ENCODE measurements at places on chromosomes 1 and 21.

DNA sequence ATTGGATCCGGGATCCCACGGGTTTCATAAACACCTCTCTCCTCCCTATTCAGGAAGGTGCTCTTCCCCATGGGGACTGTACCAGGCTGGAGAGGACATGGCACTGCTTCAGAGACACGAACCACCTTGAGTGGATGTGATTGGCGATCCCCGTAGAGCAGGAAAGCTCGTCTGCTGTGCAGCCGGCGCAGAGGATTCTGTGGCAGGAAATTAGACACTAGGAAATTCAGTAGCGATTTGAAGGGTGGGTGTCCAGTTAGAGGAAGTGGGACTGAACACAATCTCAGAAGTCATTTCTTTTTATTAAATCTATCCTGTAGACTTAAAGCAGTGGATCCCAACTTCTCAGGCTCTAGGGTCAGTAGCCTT, 767 bp downstream of the PDIK1L start:
- DNase-seq, result no peak

DNA sequence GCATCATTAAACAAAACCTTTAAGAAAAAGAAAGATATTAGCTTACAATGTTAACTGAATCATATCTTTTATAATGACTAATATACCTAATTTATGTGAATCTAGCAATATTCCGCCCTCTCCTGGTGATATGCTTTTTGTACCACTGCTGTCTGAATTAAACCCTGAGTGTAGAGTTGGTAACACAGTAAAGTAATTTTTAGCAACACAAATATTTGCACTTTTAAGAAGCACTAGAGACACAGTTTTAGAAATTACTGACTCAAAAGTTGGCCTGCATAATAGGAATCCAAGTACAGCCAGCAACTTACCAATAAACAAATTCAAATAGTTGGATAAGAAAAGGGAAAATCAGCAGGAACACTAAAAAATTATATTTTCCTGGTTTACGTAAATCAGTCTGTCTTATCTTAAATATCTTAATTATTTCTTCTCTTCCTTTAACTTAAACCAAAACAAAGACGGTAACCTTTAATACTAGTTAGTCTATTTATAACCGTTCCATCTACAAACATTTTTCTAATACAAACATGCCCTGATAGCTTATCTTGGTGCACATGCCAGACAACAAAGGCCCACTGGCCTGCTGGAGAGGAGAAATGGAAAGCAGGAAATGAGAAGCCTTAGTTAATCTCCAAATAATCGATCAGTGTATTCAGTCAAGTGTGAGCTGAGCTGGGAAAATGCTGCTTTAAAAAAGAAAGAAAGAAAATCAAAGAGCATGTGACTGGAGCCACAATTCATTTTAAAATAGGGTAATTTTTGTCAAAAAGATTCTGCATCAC, 246.0 kb downstream of the RERE start:
- no peak for DNase-seq

DNA sequence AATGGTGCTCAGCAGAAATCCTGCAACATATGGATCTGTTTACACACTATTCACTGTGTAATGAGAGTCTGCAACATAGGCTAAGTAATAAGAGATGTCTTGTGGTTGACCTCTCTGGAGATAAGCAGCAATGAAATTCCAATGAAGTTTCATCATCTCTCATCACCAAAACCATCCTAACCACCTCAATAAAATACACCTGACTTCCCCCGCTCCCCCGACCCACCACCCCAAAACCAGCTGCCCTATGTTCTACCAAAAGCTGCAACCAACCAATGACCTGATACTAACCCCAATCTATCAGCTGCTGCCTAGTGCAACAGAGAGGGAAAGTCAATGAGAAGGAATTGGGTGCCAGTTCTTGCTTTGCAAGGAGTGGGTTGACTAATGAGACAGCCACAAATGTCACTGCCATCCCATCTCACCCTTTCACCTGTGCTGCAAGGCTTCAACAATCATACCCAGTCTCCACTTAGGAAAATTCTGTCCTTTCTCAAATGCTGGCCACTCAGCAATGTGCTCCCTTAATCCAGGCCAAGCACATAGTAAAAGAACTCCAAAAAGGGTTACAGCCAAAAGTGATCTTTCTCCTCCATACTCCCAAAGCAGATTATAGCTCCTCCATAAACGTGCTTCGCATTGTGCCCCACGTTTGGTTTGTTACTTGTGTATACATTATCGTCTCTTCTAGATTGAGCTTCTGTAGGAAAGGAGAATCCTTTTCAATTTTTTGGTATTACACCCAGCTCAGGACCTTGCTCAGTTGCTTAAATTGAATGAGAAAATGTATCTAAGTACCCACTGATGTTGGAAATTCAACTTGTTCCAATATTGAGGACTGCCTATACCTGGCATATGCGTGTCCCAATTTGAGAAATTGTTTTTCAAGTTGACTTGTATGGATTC, 29.0 kb downstream of the MRPL39 start:
- DNase-seq, result no peak

- DNase-seq, result no peak
These were observed 67.5 kb upstream of the CD1D start for GRCh38 chr1:158112994-158113758.

DNA sequence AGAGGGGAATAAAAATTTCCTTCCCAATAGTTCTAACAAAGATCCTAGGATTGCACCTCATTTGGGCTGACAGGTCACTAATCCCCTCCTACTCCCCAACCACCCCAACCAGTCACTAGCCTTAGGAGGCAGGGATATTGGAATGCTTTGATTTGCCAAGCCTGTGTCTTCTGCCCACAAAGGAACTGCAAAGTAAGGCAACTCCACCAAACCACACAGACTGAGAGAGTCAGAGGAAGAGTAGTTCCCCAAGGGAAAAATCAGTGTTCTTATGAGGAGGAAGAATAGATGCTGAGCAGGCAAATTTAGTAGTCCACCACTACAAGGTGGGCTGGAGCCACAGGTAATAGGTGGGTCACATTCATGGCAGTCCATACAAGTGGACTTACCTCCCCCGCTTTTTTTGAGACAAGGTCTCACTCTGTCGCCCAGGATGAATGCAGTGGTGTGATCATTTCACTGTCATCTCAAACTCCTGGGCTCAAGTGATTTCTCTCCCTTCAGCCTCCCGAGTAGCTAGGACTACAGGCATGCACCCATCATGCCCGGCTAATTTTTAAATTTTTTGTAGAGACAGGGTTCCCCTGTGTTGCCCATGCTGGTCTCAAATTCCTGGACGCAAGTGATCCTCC, 3.7 kb upstream of the TMEM39B start:
- DNase-seq, result no peak

DNA sequence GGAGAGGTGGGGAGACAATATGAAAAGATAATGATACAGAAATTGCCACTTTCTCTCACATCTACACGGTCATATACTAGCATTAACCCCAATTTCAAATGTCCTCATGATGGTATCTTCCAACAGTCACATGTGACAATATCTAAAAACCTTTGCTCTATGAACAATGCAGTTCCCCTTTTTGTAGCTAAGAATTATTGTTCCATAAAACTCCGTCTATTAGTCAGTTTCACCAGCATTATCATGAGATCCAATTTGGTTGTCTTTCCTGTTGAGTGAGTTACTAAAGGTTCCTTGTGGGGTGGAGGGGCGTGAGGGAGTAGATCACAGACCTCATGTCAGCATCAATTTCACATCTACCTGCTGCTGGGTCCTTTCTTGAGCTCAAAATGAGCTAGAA, 1.7 kb downstream of the TIAM1 start:
- DNase-seq, result no peak

DNA sequence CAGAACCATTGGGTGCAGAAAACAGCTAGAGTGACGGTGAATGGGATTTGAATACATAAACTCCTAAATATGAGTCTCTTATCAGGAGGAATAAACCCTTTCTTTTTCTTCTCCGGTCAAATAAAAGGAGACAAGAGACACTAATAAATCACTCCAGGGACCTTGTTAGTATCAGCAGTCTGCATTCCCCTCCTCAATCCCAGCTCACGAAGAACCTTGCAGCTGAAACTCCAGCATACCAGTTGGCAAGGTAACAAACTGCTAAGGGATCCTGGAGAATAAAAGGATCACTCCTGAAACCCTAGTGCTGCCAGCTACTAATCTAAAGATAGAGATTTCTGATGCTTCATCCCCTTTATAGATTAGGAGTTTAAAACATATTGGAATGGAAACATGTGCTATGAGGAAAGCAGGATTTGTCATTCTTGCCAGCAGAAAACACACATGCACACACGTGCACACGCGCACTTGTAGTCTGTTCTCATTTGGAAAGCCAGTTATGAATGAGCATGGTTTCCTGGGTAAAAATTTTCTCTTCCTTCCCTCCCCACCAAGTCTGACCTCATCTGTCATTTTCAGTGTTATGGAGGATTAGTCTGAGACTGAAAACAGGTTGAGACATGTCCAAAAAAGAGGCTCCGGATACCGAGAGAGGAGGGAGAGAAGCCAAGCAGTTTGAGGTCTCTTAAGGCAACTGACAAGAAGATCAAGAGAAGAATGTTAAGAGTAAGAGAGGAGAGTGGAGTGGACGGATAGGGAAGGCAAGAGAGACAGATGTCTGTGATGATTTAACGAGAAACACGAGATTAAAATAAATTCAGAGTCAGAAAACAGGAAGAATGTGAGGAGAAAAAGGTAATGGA, 10.9 kb downstream of the IER5 start:
- no peak for DNase-seq

DNA sequence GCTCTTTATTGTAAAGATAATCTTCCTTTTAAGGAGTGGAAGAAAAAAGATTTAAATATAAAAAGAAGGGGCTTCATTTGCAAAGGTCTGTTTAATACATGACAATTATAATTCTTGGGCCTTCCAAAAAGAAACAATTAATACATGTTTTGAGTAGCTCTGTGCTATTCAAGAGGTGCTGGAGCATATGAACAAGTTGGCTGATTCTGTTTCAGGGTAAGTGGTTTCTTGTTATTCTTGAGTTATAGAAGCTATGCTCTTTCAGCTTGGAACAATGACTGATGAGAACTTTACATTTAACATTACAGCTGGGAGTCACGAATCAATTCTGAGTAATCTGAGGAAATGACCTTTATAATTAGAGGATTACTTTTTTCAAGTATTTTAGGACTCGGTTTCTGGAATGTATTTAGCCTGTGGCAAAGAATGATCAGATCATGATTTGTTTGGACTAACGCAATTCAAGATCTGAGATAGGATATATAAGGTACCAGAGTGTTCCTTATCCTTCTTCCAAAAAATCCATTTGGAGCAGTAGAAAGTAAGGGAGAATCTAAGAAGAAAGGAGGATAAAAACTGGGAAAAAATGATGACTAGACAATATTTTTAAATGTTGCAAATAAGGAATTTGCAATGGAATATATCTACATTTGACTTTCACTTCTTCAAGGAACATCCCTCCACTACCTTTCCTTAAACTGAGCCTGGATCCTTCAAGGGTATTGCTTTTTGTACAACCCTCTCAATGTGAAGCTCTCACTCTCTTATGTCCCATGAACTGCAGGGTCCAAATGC, 77.1 kb upstream of the KCTD3 start:
- DNase-seq, result no peak

DNA sequence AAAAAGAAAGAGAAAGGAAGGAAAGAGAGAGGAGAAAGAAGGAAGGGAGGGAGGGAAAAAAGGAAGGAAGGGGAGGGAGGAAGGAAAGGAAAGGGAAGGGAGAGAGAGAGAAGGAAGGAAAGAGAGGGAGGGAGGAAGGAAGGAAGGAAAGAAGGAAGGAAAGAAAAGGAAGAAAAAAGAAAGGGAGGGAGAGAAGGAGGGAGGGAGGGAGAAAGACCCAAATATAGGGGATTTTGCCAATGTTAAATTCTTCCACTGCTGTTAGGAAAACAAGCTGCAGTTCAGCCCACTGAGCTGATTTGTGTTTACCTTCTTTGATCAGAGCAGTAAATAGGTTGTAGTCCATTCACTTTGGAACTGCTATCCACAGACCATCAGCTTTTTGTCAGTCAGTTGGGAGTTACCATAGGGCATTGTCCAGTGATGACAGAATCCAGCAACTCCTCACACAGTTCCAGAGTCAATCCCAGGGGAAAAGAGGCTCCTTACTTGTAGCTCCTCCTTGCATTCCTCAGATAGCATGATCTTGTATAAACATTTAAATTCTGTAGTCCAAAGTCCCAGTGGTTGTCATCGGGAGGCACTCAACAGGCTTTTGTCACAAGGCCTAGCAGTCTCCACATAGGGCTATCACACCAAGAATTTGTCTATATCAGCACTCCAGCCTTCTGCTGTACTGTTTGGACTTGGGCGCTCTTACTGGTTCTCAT, 13.5 kb upstream of the PPP1R8 start:
- DNase-seq, result no peak

- DNase-seq, result no peak
These were observed at the start of gene TMPRSS15 for GRCh38 chr21:18403735-18404450. Gene TMPRSS15, minus strand, starts transcription at chr21:18403785. Its CDS starts 163 bp downstream, at chr21:18403622.

- no peak for DNase-seq
These were observed 11.9 kb downstream of the ALPL start for GRCh38 chr1:21520899-21521716.

- no peak for DNase-seq
These were observed 30.8 kb downstream of the PLPP3 start for GRCh38 chr1:56548571-56548970.

GRCh38 chr1:201536558-201536957, 2.4 kb upstream of the NAV1 start:
- DNase-seq, result no peak

All from activated CD8-positive, alpha-beta memory T cell treated with anti-CD3 and anti-CD28 coated beads for 4 hours (primary cell).